ENCODE measurements at places on chromosomes 4 and X.

DNA sequence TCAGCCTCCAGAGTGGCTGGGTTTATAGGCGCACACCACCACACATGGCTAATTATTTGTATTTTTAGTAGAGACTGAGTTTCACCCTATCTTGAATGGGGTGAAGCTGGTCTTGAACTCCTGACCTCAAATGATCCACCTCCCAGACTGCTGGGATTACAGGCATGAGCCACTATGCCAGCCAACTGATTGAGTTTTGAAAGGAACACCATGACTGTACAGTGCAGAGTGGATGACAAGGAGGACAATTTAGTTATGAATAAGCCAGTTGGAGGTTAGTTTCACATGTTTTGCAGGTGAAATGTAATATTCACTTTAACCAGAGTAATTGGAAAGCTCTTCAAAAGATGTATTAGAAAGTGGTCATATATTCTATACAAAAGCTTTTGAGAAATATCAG, 60.8 kb downstream of the PCDH18 start:
- no peak for DNase-seq

- no peak for DNase-seq
These were observed 58.7 kb downstream of the METTL14 start for GRCh38 chr4:118743867-118744266.

DNA sequence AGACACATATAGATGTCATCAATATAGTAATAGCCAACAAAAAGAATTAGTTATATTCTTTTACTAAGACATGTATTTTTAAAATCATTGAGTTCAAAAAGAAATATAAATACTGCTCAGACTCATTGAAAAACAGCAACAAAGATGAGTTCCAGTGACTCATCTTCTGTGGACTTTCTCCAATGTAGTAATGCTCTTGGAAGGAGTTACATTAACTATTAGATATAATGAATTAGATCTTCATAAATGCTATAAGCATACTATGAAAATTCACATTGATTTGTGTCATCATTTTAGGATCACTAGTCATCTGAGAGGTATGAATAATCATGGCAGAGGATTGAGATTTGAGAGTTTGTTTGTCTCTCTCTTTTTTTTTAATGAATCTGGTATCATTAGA, 547.8 kb upstream of the PCDH7 start:
- DNase-seq = no peak

GRCh38 chr4:107619066-107619465, 101.0 kb downstream of the PAPSS1 start:
- no peak for DNase-seq

DNA sequence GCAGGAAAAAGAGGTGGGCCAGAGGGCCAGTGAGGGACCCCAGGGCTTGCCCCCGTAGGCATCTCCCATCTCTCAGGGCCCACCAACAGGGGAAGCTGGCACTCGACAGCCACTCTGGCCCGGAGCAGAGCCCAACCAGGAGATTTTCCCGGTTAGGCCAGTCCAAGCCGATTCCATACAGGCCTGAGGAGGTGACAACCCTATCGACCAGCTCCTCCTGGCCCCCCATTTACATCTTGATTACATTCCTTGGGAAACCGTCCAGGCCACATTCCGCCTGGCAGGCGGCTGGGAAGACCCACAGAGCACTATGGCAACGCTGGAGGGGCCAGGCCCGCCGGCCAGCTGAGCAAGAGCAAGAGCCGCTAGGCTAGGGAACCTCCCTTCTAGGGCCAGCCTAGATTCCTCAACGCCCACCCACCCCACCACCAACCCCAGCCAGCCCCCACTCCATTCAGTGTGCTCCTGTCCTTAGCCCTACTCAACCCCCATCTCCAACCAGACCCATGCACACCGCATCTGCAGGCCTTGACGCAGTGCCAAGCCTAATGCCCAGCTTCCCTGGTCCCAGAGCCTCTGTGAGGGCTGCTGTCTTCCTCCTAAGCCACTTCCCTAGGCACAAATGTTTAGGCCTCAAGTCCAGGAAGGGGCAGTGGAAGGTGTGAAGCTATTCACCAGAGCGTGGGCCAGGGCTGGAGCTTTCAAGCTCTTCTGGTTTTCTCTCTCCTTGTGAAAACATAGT, 161.2 kb downstream of the EFNB1 start:
- no peak for DNase-seq

DNA sequence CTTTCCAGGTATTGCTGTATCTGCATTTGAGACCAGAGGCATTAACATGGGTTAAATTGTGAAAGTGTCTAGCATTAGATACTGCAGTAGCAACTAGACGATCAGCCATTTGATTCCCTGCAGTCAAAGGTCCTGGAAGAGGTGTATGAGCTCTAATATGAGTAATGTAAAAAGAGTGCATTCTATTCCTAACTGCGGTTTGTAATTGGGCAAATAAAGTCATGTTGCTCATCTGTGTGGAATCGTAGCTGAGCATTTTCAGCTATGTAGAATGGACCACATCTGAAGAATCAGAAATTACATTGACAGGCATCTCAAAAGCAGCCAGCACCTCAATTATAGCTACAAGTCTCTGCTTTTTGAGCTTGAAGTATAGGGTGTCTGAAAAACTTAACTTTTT, 157.6 kb downstream of the ZNF518B start:
- DNase-seq = no peak

DNA sequence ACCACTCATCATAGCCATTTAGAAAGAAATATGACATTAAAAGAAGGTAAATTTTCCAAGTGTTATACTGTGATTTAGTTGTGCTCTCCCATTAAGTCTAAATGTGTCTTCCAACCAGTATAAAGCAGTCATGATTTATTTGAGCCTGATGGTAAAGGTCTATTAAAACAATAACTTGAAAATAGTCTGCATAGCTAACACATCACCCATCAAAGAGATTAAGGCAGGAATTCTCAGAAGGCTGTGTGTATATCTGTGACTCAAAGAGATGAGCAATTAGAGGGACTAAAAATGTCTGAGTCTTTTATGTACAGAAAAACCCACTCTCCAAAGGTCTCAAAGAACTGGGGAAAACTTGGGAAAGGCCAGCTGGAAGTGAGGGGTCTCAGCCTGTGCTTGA, 70.3 kb upstream of the IQCM start:
- DNase-seq = no peak

DNA sequence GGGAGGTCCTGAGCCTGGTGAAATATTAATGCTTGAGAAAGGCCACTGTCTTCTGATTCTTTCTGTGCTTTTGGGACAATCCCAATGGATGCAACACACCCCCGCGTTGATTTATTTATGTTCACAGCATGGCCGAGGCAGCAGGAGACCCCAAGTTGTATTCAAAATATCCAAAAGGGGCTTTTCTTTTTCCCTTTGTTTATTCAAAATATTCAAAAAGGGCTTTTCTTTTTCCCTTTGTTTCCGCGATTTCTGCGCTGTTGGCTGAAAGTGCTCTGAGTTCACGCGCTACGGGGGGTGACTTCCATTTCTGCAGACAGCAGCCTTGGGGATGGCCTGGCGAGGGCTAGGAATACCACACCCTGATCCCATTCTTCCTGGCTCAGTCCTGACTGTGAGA, 59.5 kb upstream of the PPP2R3B start:
- DNase-seq = no peak

DNA sequence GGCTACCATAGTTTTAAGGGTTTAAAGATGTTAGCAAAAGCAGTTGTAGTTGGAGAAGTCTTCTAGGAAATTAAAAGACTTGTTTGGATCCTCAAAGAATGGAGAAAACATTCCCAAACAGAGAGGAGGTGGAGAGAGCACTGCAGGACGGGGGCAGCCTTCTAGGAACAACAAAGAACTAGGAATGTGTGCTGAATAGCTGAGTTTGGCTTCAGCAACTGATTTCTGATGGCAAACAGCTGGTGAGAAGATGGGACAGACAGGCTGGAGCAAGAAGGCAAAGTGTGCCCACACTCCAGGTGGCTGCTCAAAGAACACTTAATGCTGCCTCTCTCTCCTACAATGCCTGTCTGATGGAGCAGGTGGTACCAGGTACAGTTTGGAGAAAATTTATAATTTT, 1331.1 kb downstream of the ADGRL3 start:
- no peak for DNase-seq

GRCh38 chr4:107743532-107743931, 23.5 kb upstream of the PAPSS1 start:
- no peak for DNase-seq

GRCh38 chr4:2103843-2104547, 44.9 kb downstream of the NAT8L start:
- DNase-seq = no peak

- no peak for DNase-seq
These were observed 172.1 kb downstream of the OPHN1 start for GRCh38 chrX:68261060-68261672.

Data from stimulated activated CD4-positive, alpha-beta T cell treated with anti-CD3 and anti-CD28 coated beads, Interleukin-4, amount 100 ng/mL, for 24 hours (primary cell).